M059J (cell line): ENCODE measurements at places on chromosomes 5 and 9. TPM values are rescaled to one million over a fixed set of nuclear protein-coding genes. Genes with fewer than 3 reads are reported as not detected.

Gene LHX2
- total RNA-seq: 2.9 and 5.3 TPM in 2 replicates

DNA sequence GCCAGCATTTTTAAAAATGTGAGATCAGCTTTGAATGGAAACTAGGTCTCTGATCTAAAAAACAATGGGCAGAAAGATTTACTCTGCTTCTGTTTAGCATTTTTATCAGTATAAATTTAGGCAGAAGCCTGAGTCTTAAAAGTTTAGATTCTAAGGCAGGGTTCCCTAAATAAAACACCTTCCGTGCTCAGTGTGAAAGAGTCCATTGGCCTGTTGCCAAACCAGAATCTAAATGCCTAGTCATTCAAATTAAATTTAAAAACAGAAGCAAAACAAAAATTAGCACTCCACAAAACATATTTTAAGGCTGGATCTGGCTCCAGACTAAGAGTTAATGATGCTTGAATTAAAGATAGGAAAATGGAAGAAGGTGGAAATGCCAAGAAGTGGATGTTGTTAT lies 4.5 kb downstream of the TYRP1 start:
- DNase-seq: peak; percentile 52

- DNase-seq: no peak
Measured at GRCh38 chr5:54616031-54616430, 98.5 kb downstream of the SNX18 start.

Gene YTHDC2
- total RNA-seq: 4.0 and 8.6 TPM in 2 replicates

DNA sequence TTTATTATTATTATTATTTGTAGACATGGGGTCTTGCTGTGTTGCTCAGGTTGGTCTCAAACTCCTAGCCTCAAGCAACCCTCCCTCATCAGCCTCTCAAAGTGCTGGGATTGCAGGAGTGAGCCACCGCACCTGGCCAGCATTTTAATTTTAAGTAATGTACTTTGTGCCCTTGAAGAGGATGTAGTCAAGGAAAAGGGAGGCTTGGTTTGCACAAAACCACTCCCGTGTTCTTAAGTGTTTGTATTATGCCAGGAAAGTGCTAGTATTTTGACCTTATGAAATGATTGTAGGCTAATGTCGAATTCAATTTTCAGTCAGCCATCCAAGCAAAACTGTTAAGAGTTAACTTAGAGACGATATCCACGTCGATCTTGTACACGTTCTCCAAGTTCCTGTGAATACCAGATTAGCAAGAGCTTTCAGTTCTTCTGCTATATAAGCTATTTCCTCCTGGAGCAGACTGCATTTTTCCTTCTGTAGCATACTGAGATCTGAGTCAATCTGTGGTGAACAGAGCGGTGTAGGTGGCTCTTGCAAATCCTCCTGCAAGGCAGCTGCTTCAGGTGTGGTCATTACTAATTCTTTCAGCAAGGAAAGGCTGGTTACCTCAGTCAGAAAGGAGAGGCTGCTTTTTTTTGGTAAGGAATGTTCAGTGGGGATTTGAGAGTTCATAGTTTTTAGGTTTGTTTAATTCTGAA lies 23.7 kb downstream of the CCDC171 start:
- no peak for DNase-seq

GRCh38 chr5:15560421-15560820 lies 60.4 kb downstream of the FBXL7 start:
- DNase-seq: no peak

DNA sequence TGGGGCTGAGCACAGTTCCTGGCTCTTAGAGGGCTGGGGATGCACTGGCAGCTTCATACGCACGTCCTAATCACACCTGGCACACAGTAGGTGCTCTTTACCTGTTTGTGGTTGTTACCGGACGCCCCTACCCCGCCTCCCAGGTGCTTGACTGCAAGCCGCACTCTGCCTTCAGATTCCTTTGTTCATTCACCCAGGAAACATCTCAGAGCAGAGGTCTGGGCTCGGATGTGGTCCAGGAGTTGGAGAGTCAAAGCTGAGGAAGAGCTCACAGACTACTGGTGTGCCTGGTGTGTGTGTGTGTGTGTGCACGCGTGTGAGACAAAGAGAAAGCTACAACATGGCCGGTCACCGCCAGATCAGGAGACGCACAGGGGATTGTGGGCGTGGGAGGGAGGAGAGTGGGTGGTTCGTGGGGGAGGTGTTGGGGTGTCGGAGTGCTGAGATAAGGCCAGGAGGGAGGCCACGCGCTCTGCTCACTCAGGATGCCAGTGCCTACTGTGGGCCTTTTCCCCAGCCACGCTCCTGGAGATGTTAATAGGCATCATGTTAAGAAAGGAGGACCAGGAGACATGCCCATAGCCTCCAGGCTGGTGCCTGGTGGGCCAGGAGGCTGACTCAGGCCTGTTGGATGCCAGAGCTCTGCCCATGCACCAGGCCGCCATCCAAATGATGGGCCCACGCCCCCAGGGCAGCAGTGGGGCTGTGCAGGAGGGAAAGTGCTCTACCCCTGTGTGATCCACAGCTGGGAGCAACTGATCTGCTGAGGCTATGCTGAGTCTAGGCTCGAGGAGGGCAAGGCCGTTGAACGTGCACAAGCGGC lies 39.9 kb downstream of the CRB2 start:
- DNase-seq: peak; percentile 9
